CD4-positive, alpha-beta T cell treated with Interleukin-6 for 4 hours (primary cell): ENCODE measurements at places on chromosomes 3 and 15.

- DNase-seq: no peak
These were observed 108.5 kb downstream of the TNIK start for GRCh38 chr3:171351676-171352075.

- DNase-seq: no peak
These were observed 154.4 kb downstream of the EBLN2 start for GRCh38 chr3:73215901-73216300.

GRCh38 chr3:43090238-43090637 lies 15.6 kb downstream of the POMGNT2 start:
- DNase-seq: no peak

DNA sequence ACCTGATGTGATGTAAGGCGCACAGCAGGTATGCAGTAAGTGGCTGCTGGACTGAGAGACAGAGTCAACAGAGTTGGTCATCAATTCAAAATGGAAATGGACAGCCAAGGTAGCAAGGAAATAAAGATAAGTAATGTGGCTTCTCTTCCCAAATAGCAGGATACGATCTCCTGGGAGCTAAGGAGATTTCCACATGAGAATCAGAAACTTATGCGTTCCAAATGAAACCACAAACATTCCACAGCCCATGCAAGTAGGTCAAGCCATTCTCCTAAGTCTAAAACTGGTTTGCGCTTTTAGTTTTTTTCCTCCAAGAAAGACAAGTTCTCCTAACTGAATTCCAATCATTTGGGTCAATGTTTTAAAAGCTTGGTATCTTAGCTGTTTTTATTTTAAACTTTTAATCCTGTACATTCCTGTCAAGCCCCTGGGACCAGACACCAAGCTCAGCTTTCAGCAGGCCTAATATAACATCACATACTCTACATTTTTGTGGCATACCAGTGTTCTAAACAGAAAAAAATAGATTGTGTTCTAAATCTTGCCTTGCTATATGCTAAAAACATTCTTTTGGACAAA lies 73.7 kb upstream of the TSPAN3 start:
- no peak for DNase-seq

DNA sequence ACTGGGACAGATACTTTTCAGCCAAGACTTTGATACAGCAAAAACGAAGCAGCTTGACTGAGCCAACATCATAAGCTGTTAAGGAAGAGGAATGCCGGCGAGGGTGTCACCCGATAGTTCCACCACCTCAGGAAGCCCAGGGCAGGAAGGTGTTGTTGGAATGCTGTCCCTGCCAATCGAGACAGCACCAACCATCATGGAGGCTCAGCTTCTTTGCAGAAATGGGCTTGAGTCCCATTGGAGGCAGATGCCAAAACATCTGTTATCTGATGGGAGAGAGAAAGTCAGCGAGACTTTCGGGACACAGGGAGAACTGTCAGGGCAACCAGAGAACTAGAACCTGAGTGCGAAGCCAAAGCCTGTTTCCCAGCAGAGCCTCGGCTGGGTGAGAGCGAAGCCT lies 50.7 kb downstream of the CA12 start:
- DNase-seq: no peak

GRCh38 chr15:62758126-62758951 lies 284.2 kb upstream of the TPM1 start:
- no peak for DNase-seq

- no peak for DNase-seq
These were observed 428.9 kb downstream of the VGLL3 start for GRCh38 chr3:86562090-86562489.

GRCh38 chr3:161217496-161217895 lies 3.6 kb upstream of the NMD3 start:
- no peak for DNase-seq

- DNase-seq: no peak
These were observed 231.9 kb upstream of the LRTM1 start for GRCh38 chr3:55159711-55160110.

- DNase-seq: no peak
These were observed 587.8 kb upstream of the BCHE start for GRCh38 chr3:166425021-166425420.

DNA sequence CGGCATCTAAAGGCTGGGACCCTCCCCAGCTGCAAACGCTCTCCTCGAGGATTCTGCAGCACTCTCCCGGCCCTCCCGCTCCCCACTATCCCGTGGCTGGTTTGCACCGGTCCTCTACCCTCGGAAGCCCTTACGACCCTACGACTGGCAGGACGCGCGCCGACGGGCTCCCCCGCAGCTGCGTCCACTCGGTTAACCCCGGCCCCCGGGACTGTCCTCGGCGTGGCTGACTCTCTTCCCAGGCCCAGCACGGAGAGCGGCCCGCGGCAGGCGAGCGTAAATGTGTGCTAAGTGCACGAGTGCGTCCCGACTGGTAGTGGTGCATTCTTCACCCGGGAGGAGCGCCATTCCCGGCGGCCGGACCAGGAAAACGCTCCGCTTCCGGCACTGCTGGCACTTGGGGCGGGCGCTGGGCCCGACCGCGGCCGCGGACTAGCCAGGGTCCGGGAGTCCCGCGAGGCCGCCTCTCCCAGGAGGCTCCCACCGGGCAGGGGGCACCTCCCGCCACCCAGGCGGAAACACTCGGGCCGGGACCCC lies 508 bp downstream of the GORASP1 start:
- DNase-seq: peak; percentile 25

GRCh38 chr15:73757571-73757970 lies 4.4 kb upstream of the INSYN1 start:
- no peak for DNase-seq

DNA sequence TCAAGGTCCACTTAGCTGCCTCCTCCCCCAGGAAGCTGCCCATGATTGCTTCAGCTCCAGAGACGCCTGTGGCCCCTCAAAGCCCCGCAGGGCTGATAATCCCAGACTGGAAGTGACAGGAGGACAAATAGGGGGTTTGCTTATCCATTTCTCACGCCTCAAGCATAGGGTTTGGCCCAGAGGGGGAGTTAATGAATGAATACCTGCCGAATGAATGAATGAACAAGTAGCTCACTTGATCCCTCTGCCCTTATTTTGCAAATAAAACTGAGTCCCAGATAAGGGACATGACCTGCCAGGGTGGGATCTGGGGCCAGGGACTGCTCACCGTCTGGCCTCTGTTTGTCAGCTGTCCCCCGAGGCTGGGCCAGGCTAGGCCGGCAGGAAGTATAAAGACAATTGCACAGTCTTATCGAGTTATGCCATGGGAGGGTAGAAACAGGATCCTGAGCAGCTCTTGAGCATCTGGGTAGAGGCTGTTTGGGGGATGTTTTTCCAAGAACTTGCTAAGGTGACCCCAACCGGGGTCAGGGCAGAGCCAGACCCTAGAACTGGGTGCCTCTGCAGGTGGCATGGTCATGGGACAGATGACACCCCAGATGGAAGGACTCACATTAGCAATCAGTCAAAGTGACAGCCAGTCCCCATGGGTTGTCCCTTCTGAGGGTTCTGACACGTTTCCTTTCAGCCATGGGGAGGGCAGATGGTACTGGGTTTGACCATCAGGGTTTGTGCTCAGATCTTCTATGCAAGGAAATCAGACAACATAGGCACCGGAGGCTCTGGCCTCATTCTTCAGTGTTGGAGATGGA lies 45.0 kb downstream of the IQSEC1 start:
- DNase-seq: no peak

- no peak for DNase-seq
These were observed 158.1 kb upstream of the CTDSPL start for GRCh38 chr3:37703626-37704025.

GRCh38 chr3:124885466-124886167 lies 1.5 kb downstream of the ITGB5 start:
- no peak for DNase-seq

DNA sequence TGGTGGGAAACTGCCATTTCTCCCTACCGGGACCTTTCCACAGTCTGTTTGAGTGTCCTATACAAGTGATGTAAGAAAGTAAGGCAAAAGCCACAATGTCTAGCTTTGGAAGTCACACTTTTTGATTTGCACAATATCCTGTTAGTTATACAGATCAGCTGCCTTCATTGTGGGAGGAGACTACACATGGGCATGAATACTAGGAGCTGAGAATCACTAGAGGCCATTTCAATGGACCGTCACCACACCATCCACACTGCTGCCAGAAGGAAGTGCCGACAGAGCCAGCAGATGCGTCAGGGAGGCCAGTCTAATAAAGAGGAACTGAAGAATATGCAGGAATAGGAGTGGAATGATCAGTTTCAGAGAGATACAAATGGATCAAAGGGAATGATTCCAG lies 65.8 kb downstream of the SCN11A start:
- no peak for DNase-seq

GRCh38 chr3:110576960-110577359 lies 494.7 kb upstream of the NECTIN3 start:
- no peak for DNase-seq

GRCh38 chr3:115712871-115713270 lies 89.6 kb downstream of the GAP43 start:
- no peak for DNase-seq

DNA sequence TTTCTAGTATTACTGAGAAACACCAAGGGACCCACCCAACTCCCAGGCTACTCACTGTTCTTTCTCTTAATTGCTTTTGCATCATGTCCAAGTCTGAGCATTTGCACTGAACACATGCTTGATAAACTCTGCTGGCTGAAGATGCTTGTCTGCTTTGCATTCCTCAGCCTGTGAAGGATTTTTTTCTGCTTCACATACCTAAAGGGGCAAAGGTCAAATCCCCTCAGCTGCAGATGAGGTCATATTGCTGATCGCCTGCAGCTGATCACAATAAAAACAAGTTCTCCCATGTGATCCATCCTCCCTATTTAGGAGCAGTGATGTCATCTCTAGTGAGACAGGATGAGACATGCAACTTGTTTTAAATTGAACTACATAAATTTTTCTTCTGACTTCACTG lies 84.6 kb upstream of the DCBLD2 start:
- no peak for DNase-seq

DNA sequence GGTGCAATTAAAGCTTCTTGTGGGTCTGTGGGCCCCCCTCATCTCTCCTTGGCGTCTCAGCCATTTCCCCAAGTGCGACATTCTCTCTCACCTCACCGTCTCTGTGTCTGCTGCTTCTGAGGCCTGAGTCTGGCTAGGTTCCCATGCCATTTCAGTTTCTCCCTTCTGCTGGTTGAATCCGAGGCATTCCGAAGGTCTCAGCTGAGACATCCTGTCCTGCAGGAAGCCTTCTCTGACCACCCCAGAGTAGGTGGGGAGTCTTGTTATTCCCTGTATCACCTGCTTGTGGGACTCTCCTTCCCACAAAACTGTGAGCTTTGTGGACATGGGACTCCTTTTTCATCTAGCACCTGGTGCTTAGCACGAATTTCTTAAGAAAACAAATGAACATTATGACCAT lies 78.3 kb downstream of the ASB7 start:
- no peak for DNase-seq

GRCh38 chr15:71707230-71708050 lies 102.9 kb upstream of the NR2E3 start:
- DNase-seq: no peak

GRCh38 chr3:21722768-21723167 lies 28.2 kb downstream of the ZNF385D start:
- DNase-seq: no peak

GRCh38 chr3:37909067-37909911 lies 47.6 kb downstream of the CTDSPL start:
- DNase-seq: no peak

GRCh38 chr15:43702174-43702573 lies 8.5 kb downstream of the CKMT1A start:
- DNase-seq: no peak

GRCh38 chr3:108319428-108320082 lies 23.2 kb downstream of the HHLA2 start:
- no peak for DNase-seq

GRCh38 chr15:99176757-99177156 lies 71.9 kb downstream of the SYNM start:
- DNase-seq: no peak

DNA sequence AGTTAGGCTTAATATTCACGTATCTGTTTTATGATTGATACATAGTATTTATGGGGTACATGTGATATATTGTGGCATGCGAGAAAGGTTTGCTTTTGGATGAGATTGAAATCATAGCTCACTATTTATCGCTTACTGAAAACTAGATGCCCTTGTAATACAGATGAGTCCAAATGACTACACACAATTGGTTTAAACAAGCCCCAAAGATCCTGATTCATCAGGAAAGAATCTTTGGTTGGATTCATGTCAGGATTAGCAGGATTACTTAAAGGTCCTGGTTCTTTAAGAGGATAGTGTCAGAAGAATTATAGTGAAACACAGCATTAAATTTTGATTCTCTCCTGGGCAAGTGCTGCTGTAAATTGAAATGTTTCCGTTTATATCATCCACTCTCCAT lies 18.6 kb upstream of the AADAC start:
- no peak for DNase-seq

DNA sequence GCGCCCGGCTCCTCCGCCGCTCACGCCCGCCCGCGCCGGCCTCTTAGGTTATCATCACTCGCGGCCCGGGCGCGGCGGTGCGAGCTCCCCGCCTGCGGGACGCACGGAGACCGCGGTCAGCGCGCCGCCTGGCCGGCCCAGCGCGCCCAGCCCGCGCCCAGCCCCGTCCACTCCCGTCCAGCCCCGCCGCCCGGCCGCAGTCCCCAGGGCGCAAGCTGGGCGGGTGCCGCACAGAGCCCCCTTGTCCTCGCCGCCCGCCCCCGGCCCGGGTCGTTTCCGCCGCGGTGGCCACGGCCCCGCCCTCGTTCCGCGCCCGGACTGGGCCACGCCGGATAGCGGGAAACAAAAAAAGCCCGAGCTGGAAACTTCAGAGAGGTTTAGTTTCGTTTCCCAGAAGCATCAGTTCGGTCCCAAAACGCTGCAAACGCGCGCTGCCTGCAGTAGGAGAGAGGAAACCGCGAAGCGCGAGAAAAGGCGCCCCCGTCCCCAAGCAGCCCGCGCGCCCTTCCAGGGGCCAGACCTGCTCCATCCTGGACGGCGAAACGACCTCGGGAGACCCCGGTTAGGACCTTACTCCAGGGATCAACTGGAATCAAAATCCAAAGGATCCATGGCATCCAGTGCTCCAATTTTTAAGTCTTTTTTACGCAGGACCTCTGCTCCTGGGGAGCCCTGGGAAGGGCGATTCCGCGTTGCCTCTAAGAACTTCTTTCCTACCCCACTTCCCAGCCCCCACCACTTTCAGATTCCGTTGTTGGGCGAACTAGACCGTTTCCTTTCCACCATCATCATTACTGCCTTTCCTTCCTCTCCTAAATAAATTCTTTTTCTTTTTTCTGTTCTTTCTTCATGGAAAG lies at the start of gene ATP10A:
Gene ATP10A (minus strand): TSS at position 217 of the 857 bp plus-strand sequence. CDS start 231 bp downstream, outside the sequence.
- DNase-seq: peak; percentile 66

- DNase-seq: no peak
These were observed 232.6 kb upstream of the CHRM5 start for GRCh38 chr15:33735637-33736247.

DNA sequence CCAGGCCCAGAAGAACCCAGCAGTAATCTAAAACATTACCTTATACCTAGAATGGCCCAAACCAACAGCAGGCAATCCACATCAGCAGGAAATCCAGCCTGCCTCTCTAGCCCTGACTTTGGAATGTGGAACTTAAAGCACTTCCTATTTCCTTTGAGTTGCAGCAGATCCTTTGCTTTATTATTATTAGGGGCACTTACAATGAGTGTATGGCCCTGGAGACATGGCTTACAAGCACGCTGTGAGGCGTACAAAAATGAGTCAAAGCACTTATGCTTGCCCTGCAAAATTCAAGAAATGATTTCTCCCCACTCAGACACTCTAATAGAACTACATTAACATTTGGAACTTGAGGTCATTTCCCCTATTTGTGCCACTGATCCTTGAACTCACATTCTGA lies 9.5 kb upstream of the KNSTRN start:
- no peak for DNase-seq
